ENCODE measurements at places on chromosomes 1 and 21.

DNA sequence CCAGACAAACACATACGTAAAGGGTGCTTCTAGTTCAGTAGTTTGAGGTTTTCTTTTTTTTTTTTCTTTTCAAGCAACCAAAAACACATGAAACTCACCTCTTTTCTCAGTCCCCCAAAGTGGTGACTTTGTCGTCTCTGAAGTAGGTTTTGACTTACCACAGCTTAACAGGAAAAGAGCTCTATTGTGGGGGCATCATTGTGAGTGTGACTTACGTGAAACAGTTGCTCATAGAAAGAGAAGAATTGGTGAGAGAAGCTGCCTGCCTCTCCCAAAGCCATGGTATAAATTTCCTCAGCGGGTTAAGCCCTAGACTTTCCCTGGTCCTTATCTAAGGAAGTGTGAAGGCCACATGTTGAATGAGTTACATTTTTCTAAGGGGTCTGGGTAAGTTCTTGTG is 11.9 kb downstream of the FASLG start:
- DNase-seq = no peak

- DNase-seq = no peak
These were observed 33.5 kb downstream of the SLC1A7 start for GRCh38 chr1:53108646-53109580.

DNA sequence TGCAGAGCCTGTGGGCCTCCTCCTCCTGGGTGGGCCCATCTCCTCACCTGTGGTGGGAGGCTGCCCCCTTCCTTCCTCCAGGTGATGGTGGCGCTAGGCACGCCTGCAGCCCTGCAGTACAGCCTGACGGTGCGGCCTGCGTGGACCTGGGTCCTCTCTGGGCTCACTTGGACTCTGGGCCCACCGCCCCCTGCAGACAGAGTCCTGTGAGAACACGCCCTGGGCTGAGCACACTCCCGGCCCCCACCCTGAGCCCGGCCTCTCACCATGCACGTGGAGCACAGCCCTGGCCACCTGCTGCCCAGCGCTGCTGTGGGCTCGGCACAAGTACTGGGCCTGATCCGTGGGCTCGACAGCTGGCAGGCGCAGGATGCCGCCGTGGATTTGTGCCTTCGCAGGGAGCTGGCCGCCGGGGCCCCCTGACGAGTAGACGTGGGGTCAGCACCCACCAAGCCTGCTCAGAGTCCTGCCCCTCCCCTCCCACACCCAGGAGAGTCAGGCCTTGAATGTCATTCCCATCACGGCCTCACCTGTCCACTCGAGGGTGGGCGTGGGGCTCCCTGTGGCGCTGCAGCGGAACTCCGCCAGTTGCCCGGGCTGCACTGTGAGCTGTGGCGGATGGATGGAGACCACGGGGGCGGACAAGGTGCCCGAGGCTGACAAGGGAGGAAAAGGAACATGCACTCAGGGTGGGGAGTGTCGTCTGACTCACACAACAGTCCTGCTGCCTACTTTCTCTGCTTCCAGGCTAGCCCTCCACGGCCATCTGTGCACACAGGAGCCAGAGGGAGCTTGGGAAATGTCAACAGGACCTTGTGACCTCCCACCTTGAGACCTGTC is 43.4 kb downstream of the LDLRAD2 start:
- no peak for DNase-seq

DNA sequence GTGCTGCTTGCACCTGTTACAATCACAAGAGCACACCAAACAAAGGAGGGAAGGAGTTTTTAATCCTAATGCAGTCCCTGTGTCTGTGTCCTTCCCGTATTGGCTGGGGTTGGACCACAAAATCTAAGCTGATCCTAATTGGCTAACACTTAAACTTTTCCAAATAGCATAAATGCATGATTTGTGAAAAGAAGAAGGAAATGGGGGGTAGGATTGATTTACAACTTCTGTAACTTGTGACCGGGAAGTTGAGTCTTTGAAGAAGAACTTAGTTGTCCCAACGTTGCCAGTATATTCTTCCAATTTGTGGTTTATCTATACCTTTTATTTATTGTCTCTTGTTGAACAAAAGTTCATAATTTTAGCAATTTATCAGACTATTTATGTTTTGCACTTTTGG is 11.8 kb upstream of the IPP start:
- no peak for DNase-seq

DNA sequence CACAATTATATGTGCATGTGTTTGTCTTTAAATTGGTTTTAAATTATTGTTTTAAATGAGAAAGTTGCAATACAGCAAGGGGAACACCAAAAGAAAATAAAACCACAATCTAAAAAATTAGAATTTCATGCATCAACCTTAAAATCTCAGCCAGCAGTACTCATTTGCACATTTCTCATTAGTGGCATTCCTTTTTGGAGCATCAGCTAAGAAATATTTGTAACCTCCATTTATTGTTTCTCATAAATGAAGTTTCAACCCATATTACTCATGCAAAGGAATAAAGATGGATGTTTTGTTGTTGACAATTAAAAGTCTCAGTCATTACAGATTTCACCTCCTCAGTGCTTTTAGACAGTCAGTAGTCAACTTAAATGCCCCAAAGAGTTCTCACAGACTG is 160.1 kb downstream of the TBX15 start:
- DNase-seq = no peak

DNA sequence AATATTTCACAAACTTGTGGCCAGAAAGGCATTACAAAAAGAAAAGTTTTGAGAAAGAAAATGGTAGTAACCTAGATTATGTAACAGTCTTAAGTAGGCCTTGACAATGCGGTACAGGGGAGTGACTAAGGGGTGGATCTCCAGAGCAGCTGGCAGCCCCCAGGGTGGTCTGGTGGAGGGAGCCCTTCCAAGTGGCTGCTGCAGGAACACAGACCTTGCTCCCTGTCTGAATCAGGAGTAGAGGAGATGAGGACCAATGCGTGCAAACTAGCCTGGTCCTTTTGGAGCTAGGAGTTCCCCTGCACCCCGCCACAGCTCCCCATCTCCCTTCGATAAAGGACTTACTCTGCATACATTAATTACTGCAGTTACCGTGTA is 189.0 kb downstream of the NFIA start:
- no peak for DNase-seq

- no peak for DNase-seq
These were observed 131.0 kb downstream of the KCNK1 start for GRCh38 chr1:233744779-233745513.

GRCh38 chr1:227773558-227773957 is 38.3 kb downstream of the SNAP47 start:
- DNase-seq = no peak

DNA sequence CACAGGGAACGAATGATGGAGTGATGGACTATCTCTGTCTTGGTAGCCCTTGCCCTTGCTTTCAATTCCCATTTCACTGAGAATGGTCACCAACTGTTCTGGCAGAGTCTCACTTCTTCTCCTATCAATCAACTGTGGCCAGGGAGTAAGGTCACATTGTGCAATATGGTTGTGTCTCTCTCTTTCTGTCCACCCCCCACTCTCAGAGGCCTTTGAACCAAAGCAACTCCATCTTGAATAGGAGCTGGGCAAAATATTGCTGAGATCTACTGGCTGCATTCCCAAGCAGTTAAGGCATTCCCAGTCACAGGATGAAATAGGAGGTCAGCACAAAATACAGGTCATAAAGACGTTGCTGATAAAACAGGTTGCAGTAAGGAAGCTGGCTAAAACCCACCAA is 36.7 kb downstream of the NTMT2 start:
- no peak for DNase-seq

GRCh38 chr1:205030896-205031295 is 12.1 kb upstream of the CNTN2 start:
- no peak for DNase-seq

DNA sequence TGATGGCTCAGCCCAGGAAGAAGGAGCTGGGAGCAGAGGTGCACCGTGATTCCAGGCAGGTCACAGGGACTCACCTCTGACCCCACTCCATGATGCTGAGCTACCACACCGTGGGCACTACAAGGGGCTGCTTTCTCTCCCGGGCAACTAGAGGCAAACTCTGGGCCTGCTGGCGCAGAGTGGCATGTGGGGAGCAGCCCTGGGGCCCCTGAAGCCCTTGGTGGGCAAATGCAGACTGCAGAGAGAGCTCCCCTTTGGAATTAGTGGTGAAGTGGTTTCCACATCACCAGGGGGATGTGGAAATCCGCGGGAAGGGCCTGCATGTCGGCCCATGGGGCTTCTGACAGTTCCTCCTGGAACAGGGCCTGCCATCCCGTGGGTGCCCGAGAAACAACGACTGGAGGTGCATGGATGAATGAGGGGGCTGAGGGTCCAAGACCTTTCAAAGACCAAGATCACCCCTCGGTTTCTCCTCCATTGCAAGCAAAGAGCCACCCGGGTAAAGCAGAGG is 11.8 kb upstream of the MMEL1 start:
- no peak for DNase-seq

DNA sequence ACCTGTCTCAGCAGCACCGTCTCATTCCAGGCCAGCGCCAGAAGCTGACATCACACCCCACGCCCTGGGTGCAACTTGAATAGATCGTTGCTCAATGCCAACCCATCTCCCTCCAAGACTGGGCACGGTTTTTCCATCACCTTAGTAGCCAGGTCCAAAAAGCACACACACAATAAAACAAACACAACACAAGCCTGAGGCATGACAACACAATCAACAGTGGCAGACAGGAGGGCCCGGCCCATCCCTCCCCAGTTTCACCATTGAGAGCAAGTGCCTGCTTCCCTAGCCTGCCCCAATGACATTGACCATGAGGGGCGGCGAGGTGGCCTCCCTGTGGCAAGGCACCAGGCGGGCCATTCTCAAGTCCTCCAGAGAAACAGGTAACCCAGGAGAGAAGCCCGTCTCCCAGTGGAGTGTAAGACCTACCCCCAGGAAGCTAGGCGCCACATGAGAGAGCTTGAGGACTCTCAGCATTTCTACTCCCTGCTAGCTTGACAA is 2.7 kb downstream of the IFFO2 start:
- no peak for DNase-seq

DNA sequence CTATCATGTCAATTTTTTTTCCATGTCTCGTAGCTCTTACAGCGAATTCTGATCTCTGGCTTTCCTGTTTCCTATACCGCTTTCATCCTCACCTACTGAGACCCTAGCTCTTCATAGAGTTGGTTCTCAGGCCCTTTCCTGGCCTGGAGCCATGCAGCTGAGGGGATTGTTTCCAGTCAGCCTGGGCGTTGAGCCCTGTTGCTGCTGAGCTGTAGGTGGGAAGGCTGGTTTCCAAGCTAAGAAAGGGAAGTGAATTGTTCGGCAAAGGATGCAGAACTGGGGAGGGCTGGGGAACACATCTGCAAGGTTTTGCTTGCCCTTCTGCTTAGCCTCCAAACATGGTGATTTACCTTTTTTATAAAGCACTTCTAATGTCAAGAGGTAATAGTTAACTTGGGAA is 41.5 kb downstream of the SPATA46 start:
- DNase-seq = no peak

- DNase-seq = no peak
These were observed 30.6 kb upstream of the SDE2 start for GRCh38 chr1:226029568-226030225.

DNA sequence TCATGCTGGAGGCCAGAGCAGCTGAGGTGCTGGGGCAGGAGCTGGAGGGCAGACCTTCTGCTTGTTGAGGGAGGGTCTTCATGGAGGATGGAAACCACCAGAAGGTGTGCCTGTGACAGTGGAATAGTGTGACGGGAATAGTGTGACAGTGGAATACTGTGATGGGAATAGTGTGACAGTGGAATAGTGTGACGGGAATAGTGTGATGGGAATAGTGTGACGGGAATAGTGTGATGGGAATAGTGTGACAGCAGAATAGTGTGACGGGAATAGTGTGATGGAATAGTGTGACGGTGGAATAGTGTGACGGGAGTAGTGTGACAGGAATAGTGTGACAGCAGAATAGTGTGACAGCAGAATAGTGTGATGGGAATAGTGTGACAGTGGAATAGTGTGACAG is 325.1 kb downstream of the HHAT start:
- DNase-seq = no peak

- DNase-seq = no peak
These were observed 50.5 kb upstream of the IKBKE start for GRCh38 chr1:206419783-206420182.

GRCh38 chr1:188958461-188959115 is 1519.1 kb downstream of the BRINP3 start:
- DNase-seq = no peak

DNA sequence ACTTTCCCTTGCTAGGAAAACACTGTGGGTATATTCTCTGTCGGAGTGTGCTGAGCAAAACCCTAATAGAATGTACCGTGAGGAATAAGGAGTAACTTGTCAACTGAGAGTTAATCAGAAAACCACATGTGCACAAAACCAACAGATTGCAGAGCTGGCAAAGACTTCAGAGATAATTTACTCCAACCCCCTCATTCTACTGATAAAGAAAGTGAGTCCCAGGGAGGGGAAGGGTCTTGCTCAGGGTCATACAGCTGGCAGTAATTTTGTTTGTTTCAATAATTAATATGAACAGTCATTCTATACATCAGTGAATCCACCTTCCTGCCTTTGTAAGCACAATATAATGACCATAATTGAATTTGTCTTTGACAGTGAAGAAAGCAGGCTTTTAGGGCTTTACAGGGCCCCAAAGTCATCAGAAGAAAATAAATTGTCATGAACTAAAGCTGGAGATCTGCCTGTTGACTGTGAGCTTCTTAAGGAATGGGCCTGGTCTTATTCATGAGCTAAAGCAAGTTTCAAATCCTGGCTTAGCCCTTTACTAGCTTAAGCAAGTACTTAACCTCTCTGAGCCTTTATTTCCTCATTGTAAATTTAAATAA is 67.2 kb upstream of the HOOK1 start:
- no peak for DNase-seq

GRCh38 chr1:238476841-238477240 is 586.1 kb upstream of the ZP4 start:
- no peak for DNase-seq

DNA sequence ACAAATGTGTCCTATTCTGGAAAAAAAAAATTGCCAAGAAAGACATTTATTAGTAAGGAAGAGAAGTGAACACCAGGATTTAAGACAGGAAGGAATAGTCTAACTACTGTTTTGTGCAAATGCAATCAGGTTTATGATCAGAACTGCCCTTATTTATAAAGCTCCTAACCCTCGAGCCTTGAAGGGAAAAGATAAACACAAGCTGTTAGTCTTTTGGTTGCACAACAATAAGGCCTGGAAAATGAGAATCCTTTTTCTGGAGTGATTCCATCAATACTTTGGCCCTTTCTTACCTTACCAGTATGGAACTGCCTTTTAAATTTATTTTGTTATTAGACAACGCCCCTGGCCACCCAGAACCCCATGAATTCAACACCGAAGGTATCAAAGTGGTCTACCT is 52.9 kb downstream of the SNRPE start:
- DNase-seq = no peak

GRCh38 chr1:164054331-164054730 is 504.7 kb upstream of the PBX1 start:
- DNase-seq = no peak

Measured in stimulated activated CD4-positive, alpha-beta T cell treated with anti-CD3 and anti-CD28 coated beads, Interleukin-1b, Interleukin-23, amount 100 ng/mL, for 1 hour (primary cell).